ELF-1 (cell line): ENCODE measurements at places on chromosomes 3 and 15.

- no peak for DNase-seq
Measured at GRCh38 chr3:18044971-18045880, 302.8 kb upstream of the TBC1D5 start.

DNA sequence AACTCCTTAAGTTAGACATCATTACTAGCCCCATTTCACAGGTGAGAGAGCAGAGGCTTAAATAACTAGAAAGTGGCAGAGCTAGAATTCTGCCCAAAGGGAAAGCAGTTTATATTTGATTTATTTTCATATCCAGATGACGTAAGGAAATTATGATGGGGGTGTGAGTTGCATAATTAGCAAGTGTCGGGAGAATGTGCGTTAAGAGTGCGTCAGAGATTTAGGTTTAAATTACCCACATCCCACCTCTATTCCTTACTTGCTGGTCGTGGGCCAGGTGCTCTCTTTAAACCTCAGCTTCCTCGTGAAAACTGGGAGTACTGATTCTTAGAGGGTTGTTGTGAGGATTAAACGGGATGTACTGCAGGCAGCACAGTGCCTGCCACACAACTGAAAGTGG lies 32.3 kb downstream of the FSTL1 start:
- DNase-seq = no peak

- DNase-seq = peak; percentile 90
Measured at GRCh38 chr3:156605686-156606605, 51.0 kb upstream of the SSR3 start.

DNA sequence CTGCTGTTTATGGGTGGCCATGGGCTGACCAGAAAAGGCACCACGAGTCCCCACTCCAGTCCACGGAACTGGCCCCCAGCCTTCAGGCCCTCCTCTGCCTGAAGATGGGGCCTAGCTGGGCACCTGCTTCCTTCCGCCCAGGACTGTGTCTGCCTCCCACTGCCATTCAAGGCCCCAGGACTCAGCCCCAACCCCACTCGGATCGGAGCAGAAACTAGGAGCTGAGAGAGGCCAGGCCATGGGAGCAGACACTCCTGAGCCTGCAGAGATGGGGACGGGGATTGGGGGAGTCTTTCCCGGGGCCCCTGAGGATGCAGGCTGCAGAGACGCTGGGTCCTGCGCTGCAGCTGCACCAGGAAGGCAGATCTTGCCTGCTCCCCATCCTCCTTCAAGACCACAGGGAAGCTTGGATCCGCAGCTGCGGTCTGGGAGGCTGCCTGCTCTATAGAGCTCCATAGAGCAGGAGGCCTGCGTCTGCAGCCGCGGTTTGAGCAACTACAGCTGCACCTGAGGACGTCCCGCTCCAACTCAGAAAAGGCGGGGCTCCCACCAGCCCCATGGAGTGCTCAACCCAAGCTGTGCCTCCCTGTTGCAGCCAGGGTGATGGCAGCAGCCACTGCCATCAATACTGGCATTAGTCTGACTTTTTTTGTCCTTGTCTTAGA lies 383.9 kb upstream of the TMCO5A start:
- no peak for DNase-seq

GRCh38 chr15:84740691-84741090 lies 7.7 kb upstream of the ZNF592 start:
- no peak for DNase-seq

- no peak for DNase-seq
Measured at GRCh38 chr3:20421-20820, 176.1 kb upstream of the CHL1 start.

DNA sequence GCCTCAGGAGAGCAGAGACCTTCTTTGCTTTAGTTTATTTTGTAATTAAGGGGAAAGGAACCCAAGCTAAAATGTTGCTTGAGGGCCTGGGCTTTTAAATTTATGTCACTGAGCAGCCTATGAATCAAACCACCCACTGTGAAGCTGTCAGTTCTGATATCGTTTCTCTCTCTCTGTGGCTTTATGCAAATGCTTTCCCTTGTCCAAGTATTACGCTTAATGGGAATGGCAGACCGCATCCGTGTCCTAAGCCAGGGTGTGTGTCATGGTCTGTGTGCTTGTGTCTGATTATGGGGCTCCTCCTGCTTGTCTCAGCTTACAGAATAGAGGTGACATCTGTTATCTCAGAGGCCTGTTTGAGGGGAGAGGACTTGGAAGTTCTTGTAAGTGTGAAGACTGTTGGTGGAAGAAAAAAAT lies 82.4 kb downstream of the EBLN2 start:
- no peak for DNase-seq

- no peak for DNase-seq
Measured at GRCh38 chr3:181705086-181705480, 6.6 kb upstream of the SOX2 start.

DNA sequence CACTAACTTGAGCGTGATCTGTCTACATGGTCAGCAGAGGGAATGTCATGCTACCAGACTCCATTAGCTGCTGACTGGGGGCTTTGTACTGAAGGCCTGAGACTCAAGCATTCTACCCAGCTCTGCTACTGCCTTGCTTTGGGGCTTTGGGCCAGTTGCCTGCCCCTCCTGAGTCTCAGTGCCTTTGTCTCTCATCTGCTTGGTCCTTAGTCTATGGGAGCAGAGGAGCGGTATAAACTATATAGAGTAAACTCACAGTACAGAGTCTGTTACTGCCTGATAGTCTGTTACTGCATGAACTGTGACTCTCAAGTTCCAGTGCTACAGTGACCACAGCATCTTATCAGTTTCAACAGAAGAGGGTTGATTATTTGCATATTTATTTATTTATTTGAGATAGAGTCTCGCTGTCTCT lies 38.5 kb upstream of the C15orf39 start:
- DNase-seq = no peak

DNA sequence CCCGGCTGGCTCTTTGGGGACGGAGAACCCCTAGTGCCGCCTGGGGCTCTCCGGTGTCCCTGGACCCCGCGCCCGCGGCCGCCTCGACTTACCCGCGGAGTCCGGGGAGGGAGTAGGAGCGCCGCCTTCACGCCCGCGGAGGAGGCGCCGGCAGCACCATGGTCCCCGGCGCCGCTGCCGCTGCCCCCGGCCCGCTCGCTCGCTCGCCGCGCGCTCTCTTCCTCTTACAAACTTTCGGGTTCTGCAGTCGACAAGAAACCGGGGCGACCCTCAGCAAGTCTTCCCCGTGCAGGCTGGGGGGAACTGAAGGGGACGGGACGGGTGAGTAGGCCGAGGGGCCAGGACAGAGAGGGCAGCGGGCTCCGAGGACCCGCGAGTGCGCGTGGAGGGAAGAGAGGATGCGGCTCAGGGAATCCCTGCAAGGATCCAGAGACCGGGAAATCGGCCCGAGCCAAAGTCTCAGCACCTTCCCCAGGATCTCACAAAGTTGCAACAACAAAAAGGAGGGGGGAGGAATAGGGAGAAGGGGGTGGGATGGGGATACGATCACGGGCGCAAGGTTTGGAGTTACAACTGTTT lies 2.0 kb downstream of the FOXP1 start:
- DNase-seq = peak; percentile 53
